ENCODE measurements at places on chromosomes 11 and 22.

DNA sequence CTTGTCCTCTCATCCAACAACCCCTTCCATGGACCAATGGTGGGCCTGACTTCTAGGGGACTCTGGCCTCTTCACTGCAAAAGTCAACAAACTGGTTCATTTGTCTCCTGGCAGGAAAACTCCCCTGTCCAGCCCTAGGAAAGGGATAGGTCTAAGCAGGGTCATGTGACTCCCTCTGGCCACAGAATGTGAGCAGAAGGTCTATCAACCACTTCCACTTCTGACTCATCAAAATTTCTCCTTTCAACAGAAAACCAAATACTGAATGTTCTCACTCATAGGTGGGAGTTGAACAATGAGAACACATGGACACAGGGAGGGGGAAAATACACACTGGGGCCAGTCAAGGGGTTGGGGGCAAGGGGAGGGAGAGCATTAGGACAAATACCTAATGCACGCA, 1.3 kb upstream of the ISX start:
- peak; percentile 28 for DNase-seq

- DNase-seq, result peak; percentile 47
These were observed 3.1 kb downstream of the CBX6 start for GRCh38 chr22:38868886-38869381.

DNA sequence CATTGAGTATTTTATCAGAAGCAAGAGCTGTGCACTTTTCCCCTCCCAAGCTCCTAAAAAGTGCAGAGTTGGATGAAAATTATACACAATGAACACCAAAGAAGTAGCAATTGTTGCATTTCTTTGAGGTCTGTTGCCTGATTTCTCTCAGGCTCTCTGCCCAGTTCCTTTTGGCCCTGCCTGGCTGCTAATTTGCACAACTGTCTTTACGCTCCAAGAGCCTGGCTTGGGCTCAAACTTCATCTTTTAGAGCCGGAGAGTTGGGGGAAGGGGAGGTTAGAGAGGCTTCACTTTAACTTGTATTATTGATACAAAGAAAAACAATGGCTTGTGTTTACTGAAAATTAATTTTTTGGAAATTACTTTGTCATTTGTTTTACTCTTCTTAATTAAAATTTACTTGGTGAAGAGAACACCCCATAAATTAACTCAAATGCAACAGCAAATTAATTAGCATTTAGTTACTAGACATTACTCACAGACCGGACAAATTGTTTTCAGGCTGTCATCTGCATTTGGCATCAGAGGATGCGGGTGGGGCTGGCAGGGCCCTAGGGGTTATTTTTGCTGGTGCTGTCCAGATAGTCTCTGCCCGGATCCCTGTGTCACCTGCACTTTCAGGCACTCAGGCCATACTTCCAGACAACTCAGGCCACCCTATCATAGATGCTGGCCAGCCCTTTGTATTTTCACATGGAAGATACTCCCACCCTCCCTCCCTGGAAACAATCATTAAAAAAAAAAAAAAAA, 407.3 kb downstream of the NXPE2 start:
- no peak for DNase-seq

DNA sequence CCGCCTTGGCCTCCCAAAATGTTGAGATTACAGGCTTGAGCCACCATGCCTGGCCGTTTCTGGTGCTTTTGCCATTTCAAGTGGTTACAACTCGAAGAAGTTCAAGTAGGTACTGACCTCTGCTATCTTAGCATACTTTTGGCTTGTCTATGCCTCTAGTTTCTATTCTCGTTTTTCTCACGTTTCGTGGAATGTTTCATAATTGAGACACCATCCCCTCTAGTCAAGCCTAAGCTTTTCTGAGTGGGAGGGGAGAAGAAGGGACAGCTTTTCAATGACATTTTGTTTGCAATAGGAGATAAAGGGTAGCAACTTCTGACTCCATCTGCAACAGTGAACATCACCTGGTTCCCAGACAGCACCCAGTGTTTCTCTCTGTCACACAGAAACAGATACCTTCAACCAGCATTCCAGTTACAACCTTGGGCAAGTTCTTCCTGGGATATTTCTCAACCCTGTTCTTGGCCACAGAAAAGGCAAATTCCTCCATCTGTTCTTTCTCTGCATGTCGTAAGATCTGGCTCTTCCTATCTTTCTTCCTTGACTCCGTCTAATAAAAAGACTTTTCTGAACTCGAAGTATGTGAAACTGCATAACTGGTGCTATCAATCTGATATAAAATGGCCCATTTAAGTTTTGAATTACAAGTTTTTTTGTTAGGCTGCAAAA, 25.5 kb downstream of the DDI1 start:
- no peak for DNase-seq

DNA sequence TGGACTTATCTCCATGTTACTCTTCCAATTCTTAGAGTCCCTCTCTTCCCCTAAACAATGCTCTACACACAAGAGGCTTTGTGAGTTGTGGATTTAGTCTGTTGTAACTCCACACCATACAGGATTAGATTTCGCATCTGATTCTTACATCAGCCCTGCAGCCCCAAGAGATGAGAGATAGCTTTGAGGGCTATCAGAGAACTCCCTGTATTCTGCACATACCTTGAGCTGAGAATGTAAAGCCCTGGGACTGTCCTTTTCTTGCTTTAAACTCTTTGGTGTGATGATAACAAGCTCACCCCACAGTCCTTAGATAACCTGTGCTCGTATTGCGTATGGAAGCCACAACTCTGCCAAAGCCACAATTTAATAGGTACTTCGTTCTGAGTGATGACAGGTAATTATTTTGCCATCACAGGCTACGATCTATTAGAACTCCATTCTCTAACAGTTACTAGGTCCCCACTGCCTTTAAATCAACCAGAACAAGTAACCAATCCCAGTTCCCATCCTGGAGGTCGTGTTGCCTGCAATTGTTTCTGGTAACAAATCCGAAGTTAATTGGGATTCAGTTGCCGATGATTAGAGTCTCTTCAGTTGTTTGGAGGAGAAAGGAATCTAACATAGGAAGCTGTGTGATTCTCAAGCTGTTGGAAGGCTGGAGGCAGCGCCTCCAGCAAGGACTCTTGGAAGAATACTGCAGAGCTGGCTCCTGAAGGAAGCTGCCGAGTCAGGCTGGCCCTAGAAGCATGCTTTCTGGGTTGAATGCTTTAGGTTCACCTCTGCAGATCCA, 1.3 kb upstream of the PARVG start:
- no peak for DNase-seq
